ENCODE measurements at places on chromosomes 4 and X.
A peak's percentile ranks its signal among the peaks of the same experiment; 100 is the strongest.

GRCh38 chr4:98626350-98626749, 32.1 kb downstream of the TSPAN5 start:
- DNase-seq: peak; percentile 25

DNA sequence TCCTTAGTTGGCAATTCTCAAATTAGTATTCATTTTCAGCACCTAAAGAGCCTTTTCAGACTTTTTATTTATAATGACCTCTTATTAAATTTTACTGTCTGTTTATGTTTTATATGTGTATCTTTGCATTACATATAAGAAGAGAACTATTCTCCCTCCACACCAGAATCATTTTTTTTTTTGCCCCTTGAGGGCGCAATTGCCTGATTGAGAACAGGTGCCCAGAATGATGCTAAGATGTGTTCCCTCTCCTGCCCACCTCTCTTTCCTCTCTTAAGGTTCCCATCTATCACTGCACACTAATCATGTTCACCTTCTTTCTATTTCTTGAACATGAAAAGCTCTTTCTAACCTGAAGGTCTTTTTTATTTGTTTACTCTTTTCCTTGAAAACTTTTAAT, 44.2 kb upstream of the ADAM29 start:
- peak; percentile 7 for DNase-seq

- no peak for DNase-seq
Measured at GRCh38 chr4:138400543-138400942, 158.4 kb upstream of the SLC7A11 start.

- DNase-seq: no peak
Measured at GRCh38 chr4:121551271-121551670, 145.5 kb downstream of the ANXA5 start.

GRCh38 chr4:122814426-122814825, 12.2 kb upstream of the FGF2 start:
- DNase-seq: no peak

- DNase-seq: no peak
Measured at GRCh38 chr4:106530024-106530361, 161.4 kb upstream of the GIMD1 start.

DNA sequence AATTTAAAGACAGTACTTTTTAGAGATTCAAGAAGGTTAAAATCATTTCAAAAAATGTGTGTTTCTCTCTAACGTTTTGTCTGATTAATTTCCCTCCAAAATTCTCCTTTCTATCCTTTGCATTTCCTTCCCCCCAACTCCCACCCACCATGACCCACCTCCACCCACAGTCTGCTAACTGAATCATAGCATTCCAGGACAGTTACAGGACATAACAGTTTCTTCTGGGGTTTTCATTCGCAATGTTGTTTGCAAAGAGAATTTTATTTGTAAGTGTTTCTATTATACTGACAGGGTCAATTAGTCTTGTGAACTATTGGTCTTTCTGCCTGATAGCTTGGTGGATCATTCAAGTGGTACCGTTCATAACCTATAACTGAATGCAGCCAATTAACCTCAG, 53.7 kb downstream of the ANAPC10 start:
- DNase-seq: no peak

- DNase-seq: no peak
Measured at GRCh38 chr4:128428397-128428796, 140.8 kb upstream of the PGRMC2 start.

GRCh38 chr4:94333866-94334265, 8.8 kb downstream of the HPGDS start:
- no peak for DNase-seq

GRCh38 chr4:120761070-120761469, 161.5 kb downstream of the PRDM5 start:
- DNase-seq: no peak

All from A549 (cell line).